Kidney capillary endothelial cell (primary cell): ENCODE measurements at places on chromosomes 2 and 18.

DNA sequence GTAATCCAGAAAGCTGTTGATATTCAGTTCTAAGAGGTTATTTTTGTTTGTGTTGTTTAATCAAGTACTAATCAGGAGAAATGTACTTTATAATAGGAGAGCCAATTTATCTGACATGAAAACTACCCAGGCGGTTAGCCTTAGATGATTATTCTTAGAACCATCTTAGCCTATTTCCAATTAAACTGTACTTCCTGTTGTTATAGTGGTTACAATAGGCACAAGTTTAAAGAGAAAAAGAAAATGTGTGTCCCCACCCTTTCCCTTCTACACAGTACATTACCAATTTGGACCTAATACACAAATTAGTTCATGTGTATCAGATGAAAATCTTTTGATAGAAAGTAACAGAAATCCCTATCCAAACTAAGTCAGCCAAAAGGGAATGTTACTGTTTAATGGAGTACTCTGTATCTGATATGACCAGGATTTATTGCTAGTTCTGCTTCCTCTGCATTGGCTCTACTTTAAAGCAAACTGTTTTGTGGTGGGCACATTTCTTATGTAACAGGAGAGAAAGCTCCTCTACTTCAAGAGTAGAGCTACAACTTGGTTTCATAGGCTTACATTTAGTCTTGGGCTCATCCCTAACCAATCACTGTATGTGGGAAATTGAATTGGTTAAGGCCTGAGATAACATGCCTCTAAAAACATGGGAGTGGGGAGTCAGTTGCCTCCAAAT is 217.9 kb downstream of the UBE2E3 start:
- DNase-seq, result no peak

GRCh38 chr2:11746807-11747459 is 501 bp downstream of the LPIN1 start:
- DNase-seq, result no peak

DNA sequence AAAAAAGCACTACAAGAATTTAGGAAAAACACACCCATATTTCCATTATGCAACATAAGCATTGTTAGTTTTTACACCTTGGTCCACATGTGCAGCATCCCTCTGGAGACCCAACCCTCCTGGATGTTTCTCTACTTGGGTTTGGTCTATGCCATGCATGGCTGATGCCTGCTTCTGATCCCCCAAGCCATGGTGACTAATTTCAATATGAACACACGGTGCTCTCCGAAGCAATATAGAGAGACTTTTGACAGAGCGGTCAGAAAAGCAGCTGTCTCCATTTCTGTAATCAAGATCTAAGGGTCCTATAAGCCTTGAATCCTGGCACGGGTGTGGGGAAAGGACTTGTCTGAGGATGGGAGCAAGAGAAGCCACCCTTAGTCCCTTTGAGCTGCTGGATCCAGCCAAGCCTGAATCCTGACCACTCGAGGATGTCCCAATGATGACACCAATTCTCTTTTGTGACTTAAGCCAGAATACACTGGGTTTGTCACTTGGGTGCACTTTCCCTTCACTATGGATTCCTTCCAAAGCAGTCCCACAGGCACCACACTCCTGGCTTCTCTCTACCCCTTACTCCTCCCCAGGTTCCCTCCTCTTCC is 91.5 kb downstream of the ACTR2 start:
- no peak for DNase-seq

DNA sequence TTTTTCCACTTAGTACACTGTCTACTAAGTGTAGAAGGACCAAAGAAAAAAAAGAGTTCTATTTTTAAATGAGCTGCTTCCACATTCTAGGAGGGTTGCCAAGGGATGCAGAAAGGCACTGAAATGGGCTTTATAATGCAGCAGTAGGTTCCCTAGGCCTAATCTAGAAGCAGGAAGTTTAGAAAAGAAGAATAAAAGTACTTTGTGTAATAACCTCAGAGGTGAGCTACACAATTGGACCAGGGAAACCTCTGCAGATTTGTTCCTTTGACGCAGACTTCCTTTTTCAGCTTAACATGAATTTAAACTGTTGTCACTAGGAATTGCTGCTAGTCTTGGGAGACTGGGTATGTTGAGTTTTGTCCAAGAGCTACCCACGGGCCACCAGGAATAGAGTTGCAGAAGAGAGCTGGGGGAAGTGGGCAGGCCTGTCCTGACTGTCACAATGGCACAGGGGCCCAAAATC is 34.6 kb upstream of the RAB1A start:
- DNase-seq, result no peak

DNA sequence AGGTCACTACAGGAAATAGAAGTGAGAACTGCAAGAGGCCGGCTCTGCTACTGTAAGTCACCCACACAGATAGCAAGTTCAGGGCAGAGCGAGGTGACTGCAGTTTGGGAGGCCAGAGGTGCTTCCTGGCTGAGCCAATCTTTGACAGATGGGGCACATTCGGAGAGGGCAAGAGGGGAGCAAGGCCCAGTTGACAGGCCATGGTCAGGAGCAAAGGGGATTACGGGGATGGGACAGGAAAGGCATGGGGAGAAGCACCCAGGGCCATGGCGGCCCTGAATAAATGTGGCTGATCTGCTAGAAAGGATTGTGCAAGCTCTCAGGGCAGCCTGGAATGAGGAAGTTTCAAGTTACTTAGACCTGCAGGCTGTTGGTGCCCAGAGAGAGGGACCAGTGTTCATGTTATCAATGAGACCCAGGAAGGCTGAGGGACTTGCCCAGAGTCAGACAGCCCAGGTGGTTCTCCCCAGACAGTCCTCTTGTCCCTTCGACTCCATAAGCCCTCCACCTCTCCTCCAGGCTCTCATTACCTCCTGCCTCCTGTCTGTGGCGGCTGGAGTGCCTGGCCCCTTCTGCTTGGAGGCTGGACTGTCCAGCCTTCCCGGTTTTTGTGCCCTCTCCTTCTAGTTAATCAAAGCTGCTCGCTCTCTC is 123.3 kb downstream of the CTIF start:
- DNase-seq, result no peak

DNA sequence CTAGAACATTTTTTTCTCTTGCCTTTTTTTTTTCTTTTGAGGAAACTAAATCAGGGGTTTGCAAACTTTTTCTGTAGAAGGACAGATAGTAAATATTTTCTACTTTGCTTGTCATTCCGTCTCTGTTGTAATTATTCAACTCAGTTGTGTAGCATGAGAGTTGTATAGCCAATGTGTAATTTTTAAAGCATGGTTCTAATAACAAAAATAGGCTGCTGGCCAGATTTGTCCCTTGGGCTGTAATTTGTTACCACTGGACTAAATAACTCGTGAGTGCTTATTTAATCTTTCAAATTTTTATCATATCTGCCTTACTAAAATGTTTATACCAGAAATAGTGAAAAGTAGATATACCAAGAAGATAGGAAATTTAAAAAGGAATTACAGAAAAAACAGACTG is 43.0 kb downstream of the CCDC148 start:
- no peak for DNase-seq

DNA sequence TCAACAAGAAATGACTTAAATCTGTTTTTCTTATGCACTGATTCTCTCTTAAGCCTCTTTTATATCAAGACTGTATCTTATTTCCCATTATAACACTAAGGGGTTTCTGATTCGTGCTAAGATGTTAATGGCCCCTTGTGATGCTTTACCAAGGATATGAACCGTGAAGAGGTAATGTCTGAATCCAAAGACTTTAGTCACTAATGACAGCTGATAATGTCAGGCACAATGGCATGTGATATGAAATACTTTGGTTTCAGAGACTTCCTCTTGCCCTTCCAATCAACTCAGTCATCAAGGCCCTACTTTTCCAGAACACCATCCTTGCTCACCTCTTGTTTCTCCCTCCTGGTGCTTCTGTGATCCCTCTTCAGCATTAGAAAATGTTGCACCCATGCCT is 262.8 kb downstream of the KCNE4 start:
- DNase-seq, result no peak

- peak; percentile 20 for DNase-seq
Observed at GRCh38 chr2:183035954-183036669, 2.1 kb downstream of the NCKAP1 start.

GRCh38 chr2:10873171-10873570 is 38.6 kb upstream of the KCNF1 start:
- no peak for DNase-seq

GRCh38 chr18:72180689-72181088 is 363.5 kb downstream of the CBLN2 start:
- no peak for DNase-seq

GRCh38 chr2:173755798-173756197 is 209.4 kb downstream of the SP3 start:
- no peak for DNase-seq

DNA sequence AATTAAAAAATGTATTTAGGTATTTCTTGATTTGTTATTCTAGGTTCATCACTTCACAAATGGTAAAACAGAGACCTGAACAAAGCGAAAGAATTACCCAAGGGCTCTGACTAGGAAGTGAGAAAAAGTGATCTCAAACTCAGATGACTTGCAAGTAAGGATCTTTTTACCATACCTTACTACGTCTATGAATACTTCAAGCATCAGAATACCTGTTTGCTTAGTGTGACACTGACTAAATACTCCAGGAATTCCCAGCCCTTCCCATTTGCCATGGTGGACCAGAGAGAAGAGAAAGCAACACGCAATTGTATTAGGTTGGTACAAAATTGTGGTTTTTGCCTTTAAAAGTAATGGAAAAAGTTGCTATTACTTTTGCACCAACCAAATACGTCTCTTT is 35.8 kb upstream of the FIGN start:
- DNase-seq, result no peak

- no peak for DNase-seq
Observed at GRCh38 chr2:225725726-225726125, 326.2 kb downstream of the NYAP2 start.

DNA sequence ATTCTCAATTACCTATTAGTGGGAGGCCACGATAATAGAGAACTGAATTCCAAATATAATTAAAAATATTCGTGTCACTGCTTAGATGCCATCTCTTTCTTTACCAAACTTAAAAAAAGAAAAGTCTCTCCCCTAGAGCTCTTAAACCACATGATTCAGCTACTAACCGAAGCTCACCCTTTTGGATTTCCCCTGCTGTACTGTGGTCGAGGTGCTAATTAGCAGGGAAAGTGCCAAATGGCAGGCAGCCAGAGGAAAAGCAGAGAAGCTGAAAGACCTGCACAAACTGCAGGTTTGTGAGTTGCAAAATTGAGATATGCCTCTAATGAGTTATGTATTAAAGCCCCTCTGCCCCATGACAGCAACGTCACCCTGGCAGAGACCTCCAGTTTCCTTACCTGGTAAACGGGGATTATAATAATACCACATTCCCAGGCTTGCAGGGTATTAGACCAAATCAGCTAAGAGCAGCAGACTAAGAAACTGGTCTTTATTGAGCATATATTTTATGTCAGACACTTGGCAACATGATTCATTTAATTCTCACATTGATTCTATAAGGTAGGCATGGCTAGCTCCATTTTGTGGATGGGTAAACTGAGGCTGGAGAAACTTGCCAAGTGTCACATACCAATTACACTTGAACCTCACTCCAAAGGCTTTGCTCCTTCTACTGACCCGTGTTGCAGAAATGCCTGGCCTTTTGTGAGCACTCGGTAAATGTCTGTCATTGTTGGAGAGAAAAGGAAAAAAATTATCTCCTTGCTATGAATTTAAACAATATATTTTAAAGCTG is 259.7 kb downstream of the LPIN1 start:
- DNase-seq, result no peak

GRCh38 chr18:80191907-80192652 is 55.2 kb downstream of the PARD6G start:
- no peak for DNase-seq

GRCh38 chr18:57527556-57528229 is 58.8 kb downstream of the FECH start:
- DNase-seq, result no peak

- DNase-seq, result no peak
Observed at GRCh38 chr18:61929881-61930640, 37.3 kb upstream of the RNF152 start.

- DNase-seq, result no peak
Observed at GRCh38 chr2:132430895-132431294, 14.3 kb downstream of the GPR39 start.

GRCh38 chr18:26536032-26536431 is 12.3 kb downstream of the KCTD1 start:
- DNase-seq, result no peak

GRCh38 chr2:170222298-170222697 is 44.4 kb downstream of the MYO3B start:
- DNase-seq, result no peak

DNA sequence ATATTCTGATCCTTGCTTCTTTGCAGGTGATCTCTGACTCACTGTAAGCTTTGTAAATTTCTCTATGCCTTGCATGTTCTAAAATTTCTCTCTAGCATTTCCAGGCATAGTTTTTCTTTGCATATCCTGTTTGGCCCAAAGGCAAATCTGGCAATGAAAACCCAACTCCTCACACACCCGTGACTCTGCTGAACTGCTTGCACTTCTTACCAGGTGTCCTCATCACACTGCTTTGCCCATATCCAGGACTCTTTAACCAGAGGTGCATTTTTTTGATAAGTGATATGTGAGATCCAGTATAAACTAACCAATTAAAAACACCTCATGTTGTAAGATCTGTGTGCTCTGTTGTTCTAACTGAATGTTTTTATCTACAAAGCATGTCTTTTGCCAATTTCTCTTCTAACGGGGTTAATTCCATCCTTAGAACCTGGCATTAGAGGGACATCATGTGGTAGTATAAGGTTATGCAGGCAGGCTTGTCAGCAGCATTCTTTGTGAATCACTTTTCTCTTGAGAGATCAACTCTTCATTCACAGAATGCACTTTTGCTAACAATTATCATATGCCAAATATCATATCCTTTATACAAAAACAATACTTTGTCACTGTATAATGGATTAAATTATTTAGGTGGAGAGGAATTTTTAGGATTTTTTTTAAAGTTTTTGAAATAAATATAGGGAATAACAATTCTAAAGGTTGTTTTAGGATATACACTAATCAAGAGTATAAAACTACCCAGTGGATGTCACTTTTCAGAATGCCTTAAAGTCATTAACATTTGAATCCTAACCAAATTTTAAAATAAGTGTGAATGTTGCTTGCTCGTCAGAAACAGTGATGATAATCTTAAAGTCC is 20.8 kb upstream of the TMX3 start:
- DNase-seq, result peak; percentile 39

GRCh38 chr2:41027095-41027494 is 575.2 kb upstream of the SLC8A1 start:
- DNase-seq, result no peak

GRCh38 chr2:66323406-66323805 is 111.5 kb upstream of the MEIS1 start:
- DNase-seq, result no peak

DNA sequence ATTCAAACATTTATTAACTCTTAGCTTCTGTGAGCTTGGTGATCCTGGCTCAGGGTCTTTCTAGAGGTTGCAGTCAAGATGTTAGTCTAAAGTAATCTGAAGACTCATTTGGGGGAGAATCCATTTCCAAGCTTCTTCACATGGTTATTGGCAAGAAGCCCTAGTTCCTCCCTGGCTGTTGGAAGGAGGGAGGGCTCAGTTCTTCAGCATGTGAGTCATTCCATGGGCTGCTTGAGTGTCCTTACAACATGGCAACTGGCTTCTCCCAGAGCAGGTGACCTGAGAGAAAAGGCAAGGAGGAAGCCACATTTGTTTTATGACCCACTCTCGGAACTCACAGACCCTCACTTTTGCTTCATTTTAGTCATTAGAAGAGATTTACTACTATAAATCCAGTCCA is 10.6 kb upstream of the C2orf74 start:
- no peak for DNase-seq

- DNase-seq, result no peak
Observed at GRCh38 chr2:158045362-158045761, 56.3 kb upstream of the UPP2 start.
